ENCODE measurements at places on chromosomes 7 and 10.

DNA sequence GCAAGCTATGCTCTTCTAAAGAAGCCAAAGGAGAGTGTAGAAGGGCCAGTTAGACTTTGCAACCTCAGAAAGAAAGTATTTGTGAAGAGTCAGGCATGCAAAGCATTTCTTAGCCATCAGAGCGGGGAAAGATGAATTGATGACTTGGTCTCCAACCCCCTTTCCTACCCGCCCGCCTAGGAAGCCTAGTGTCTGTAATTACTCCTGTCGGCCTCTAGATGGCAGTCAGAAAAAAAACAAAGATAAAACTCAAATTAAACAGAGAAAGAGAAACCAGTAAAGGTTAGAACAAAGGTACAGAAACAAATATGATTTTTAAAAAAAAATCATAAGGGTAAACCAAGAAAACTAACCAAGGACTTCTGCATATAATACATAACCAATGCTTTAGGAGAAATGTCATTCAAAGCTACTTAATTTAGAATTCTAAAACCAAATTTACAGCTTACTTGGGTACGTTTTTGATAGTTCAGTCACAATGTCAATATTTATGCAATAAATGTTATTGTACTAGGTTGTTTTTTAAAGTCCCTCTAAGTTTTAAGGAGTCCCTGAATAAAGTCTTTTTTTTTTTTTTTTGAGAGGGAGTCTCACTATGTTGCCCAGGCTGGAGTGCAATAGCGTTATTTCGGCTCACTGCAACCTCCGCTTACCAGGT is 97.6 kb downstream of the LYZL1 start:
- DNase-seq, result no peak

- no peak for DNase-seq
Observed at GRCh38 chr10:84397735-84398144, 69.4 kb downstream of the CCSER2 start.

DNA sequence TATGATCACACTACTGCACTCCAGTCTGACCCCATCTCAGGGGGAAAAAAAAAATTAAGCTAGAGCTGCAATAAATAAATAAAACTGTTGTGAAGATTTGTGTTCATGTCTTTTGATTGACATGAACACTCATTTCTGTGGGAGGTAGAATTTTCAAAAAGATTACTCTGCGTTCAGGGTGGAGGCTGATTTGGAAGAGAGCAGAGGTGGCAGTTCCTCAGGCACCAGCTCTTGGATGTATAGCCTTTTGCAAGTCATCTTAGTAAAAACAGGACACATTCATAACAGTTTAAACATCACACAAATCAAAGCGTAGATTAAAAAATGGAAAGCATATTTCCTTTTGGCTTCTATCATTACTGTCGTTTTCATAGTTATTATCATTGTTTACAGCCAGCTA is 243.5 kb upstream of the LRGUK start:
- no peak for DNase-seq

DNA sequence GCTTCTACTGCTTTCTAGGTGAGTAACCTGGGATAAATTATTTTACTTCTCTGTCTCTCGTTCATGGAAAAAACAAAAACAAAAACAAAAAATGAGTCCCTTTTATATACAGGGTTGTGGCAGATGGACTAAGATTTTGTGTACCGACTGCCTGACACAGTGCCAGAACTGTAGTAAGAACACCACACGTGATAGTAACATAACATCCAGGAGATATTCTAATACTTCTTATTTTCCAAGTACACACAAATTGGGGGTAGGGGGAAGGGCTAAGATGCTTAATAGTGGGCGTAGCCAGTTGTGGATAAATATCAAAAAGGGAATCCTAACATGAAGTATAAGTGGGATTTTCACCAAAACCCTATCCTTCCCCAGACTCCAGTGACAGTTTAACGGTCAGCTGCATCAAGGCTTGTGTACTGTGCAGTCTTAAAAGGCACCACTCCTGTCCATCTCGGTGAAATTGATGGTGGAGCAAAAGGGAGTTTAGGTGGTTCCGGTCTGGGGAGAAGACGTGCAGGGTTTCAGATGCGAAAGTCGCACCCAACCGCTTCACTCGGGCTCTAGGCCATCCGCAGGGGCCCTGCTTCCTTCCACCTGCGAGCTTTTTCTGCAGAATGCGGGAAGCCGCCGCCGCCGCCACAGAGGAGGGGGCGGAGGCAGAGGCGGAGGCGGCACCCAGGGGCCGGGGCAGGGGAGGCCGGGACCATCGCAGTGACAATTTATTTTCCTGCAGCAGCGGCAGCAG is at the start of gene STAMBPL1:
TSS of gene STAMBPL1 (plus strand) at position 712 of the 748 bp plus-strand sequence. CDS start 21,464 bp downstream, outside the sequence.
- no peak for DNase-seq

DNA sequence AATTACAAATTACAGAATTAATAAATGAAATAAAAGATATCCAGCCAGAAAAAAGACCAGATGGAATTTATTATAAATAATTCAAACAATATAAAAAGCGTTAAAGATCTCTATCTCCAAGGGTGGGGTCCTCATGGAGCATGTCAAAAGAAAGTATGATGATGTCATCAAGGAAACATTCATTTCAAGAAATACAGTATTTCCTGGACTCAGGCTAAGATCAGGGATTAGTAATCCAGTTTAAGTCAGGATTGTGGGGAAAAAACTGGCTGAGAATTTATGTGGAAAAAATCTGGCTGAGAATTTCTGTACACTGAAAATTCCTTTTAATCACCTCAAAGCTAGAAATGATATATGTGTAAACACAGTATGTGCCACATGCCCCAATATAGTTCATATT is 1075.3 kb downstream of the XPNPEP1 start:
- DNase-seq, result no peak

DNA sequence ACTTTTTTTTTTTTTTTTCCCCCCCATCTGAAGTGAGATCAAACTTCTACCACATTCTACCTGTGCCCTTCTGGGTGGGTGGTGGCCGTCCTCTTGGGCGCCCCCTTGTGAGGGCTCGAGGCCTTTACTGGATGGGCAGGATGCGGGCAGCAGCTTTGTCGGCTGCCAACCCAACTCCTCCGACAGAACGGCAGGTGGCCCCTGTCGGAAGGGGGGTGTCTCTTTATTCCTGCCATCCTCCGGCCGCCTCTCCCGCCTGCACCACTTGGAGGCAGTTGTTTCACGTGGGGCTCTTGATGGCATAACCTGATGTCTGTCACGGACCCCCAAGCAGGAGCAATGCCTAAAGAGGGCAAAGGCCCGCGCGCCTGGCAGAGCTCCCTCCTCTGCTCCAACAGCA is 31.0 kb downstream of the AMZ1 start:
- DNase-seq, result no peak

GRCh38 chr7:33610918-33611317 is 294.4 kb upstream of the BMPER start:
- no peak for DNase-seq

DNA sequence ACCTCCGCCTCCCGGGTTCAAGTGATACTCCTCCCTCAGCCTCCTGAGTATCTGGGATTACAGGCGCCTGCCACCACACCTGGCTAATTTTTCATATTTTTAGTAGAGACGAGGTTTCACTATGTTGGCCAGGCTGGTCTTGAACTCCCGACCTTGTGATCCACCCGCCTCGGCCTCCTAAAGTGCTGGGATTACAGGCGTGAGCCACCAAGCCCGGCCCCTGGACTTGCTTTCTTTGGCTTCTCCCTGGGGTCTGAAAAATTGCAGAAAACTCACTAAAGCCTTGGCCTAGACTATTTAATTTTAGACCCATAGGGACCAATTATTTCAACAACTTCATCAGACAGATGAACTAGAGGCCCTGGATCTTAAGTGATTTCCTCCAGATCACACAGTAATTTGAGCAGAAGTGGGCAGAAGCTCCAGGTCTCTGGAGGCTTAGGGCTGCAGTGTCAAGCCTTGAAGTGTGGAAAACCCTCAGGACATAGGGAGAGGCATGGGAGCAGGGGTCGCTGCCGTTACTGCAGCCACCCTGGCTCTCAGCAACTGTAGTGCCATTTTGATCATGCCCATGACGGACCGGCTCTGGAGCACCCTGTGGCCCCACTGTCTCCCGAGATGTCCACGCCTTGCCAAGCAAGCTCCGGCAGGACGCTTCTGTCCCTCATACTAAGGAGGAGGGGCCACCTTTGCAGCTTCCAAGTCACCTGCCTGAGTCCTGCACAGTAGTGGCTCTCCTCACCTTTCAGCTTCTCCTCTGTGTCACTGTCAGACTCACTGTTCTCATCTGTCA is 72.4 kb downstream of the DENND2A start:
- no peak for DNase-seq

DNA sequence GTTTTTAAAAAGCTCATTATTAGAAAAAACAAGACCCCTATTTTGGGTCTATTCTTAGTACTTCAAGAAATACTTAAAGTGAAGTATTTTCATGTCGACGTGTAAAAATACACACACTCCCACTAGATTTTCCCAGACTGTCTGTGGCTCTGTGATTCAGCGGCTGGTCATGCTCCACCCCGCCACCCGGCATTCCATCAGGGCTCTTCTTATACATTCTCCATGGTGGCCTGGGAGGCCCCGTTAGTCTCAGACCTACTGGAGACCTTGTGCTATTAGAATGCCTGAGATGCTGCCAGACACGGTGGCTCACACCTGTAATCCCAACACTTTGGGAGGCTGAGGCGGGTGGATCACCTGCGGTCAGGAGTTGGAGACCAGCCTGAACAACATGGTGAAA is 13.1 kb downstream of the TECPR1 start:
- DNase-seq, result no peak

- DNase-seq, result no peak
Observed at GRCh38 chr7:100157334-100158228, 942 bp downstream of the TRAPPC14 start.

DNA sequence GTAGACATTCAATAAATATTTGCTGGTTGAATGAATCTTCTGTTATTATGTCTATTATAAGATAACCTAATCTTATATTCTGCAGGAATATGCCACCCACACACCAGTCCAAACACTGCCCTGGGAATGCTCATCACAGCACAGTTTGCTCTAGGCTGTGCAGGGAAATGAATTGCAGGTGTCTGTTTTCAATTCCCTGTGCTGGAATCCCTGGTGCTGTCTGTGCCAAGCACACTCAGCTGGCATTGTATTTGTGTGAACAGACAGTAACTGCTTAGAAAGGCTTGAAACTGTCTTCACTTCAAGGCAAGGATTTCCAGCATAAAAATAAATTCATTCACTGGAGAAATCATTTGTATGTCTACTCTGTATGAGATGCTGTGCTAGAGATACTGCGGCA is 20.2 kb downstream of the ATOH7 start:
- no peak for DNase-seq

GRCh38 chr10:126646110-126646509 is 24.4 kb downstream of the C10orf90 start:
- no peak for DNase-seq

DNA sequence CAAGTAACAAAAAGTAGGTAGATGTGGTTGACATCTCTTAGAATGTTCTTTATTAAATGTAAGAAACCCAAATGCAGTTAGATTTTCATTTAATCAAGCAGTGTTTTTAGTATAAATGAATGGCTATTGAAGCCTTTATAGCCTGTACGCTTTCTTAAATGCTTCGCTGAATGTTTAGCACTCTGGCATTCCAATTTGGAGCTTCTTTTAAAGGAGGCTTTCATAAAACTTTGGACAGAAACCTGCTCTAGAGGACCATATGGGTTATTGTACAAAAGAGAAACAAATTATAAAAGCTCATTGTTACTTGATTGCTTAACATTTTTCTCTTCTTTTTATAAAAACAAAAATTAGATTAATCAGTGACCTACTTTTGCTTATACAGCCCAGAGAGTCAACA is 59.5 kb downstream of the KCND2 start:
- no peak for DNase-seq

- DNase-seq, result no peak
Observed at GRCh38 chr7:148037044-148037443, 553.5 kb upstream of the C7orf33 start.

DNA sequence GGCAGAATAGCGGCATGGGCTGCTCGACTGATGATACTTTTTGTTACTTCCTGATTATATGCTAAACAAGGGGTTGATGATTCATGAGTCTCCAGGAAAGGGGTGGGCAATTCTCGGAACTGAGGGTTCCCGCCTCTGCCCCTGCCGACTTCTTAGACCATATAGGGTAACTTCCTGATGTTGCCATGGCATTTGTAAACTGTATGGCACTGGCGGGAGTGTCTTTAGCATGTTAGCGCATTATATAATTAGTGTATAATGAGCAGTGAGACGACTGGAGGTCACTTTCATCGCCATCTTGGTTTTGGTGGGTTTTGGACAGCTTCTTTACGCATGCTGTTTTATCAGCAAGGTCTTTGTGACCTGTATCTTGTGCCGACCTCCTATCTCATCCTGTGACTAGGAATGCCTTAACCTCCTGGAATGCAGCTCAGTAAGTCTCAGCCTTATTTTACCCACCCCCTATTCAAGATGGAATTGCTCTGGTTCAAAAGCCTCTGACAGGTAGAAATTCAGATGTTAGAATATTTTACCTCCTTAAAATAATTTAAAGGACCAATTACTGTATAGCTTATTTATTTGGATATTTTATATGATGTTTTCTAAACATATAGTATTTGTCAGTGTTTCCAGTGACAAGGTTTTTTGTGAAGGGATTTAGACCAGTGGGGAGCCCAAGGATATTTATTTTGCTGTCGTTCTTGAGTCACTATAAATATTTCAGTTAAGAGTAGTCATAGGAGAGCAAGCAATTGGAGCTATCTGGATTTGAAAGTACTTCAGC is 90.1 kb upstream of the PIK3CG start:
- no peak for DNase-seq

DNA sequence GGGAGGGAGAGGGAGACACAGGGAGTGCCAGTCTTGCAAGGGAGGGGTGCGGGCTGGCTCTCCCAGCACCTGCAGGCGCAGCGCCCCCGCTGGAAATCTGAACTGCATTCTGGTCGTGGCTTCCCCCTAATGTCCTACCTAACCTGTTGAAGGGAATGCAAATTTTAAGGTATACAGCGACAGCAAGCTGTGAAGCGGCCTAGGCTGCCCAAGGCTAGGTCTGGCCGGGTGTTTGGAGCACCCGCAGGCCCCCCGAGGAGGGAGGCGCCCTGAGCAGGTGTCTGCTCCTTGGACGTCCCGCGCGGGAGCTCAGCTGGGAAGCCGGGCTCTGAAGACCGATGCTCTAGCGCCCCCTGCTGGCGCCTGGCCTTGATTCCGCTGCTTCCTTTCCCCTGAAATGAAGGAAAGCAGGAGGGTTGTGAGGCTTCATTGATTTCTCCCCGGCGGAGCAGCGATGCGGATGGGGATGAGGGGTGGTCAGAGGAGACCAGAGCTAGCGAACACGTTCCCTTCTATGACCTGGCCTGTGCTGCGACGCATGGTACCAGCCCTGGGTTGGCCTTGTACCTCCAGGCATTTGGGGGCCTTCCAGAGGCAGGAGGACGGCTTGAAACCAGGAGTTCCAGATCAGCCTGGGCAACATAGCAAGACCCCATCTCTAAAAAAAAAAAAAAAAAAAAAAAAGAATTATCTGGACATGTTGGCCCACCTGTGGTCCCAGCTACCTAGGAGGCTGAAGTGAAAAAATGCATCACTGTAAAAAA is 601.3 kb downstream of the GALNT17 start:
- peak; percentile 53 for DNase-seq

DNA sequence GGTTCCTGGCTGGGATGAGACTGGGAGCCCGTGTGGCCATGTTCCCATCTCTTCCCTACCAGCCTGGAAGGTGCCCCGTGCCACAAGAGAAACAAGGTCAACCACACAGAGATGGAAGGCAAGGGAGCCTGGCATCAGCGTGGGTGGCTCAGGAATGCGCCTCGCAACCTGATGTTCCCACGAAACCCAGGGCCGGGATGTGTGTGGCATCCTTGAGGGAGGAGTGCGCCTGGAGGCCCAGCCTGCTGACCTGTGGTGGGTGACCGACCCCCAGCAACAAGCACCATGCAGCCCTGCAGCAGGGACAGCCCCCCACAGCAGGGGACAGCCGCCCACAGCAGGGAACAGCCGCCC is 267.2 kb downstream of the ELFN1 start:
- DNase-seq, result no peak

- no peak for DNase-seq
Observed at GRCh38 chr7:18508443-18509427, 13.2 kb downstream of the HDAC9 start.

Measured in forelimb muscle (tissue), 1 donor.